Cerebellar cortex (tissue), 1 donor: ENCODE measurements at places on chromosomes 2 and 18.

DNA sequence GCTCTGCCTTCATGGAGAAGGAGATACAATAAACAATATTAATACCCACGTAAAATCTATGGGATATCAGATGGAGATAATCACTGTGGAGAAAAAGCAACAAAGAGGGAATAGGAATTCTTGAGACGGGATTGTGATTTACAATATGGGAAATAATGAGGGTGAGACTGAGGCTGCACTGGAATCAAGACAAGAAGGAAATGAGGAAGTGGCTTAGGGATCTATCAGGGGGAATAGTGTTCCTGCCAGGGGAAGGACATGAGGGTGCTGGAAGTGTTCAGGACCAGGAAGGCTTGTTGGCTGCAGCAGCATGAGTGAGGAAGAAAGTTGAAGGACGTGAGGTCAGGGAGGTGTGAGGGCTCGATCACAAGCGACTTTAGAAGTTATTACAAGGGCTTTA is 182.4 kb downstream of the DYSF start:
- no peak for DNase-seq

DNA sequence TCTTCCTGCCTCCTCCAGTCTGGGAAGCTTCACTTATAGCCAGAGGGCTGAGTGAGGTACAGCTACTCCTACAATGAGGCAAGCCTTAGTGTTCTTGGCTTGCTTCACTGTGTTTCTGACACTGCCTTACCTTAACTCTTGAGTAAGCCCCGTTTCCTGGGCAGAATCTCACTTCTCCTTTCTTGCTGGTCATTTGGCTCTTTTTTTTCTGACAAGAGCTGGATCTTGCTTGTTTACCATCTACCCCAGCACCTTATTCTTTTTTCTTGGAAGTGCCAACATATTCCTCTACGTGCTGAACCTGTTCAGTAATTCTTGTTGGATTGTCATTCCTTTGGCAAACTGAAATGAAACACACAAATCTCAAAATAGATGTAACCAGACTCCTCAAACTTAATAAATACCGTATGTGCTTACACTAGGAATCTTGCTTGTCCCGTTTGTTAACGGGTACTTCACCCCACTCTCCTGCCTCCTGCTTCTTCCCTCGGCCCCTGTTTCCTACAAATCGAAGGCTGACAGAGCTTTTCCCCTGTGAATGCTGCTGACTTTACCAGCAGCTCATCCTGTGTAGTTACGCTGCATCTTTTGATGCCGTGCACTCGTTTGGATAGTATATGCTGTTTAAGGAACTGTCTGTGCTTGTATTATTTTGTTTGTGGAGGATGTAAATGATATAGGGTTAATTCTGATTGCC is 132.2 kb downstream of the FMNL2 start:
- peak; percentile 62 for DNase-seq

GRCh38 chr2:226649871-226650660 is 149.6 kb downstream of the IRS1 start:
- peak; percentile 3 for DNase-seq

- no peak for DNase-seq
Observed at GRCh38 chr2:240247241-240247867, 106.9 kb upstream of the OTOS start.

- DNase-seq = no peak
Observed at GRCh38 chr2:95031726-95032116, 6.2 kb downstream of the MAL start.

DNA sequence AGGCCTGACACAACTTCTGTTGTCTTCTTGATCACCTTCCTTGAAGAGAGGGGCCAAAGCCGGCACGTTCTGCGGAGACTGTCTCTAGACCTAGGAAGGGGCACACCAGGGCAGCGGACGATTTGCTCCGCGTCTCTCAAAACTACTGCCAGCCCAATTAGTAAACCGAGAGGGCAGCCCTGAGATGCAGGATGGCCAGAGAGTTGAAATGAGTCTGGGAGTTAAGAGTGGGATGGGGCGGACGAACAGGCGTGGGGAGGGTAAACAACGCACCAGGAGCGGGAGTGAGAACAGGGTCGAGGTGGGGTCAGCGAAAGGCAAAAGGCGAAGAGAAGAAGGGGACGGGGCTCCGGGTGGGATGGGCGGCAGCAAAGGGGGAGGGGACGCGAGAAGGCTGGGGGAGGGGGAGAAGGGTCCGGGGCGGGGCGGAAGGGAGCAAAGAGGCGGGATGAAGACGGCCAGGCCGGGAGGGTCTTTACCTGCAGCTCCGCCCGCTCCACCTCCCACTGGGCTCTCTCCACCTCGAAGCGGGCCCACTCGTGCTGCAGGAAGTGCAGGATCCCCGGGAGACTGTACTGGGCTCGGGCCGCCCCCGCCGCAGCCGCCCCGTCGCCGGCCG is 476 bp downstream of the STRN start:
- peak; percentile 31 for DNase-seq

- DNase-seq = no peak
Observed at GRCh38 chr2:109270505-109271312, 141.7 kb downstream of the SH3RF3 start.

DNA sequence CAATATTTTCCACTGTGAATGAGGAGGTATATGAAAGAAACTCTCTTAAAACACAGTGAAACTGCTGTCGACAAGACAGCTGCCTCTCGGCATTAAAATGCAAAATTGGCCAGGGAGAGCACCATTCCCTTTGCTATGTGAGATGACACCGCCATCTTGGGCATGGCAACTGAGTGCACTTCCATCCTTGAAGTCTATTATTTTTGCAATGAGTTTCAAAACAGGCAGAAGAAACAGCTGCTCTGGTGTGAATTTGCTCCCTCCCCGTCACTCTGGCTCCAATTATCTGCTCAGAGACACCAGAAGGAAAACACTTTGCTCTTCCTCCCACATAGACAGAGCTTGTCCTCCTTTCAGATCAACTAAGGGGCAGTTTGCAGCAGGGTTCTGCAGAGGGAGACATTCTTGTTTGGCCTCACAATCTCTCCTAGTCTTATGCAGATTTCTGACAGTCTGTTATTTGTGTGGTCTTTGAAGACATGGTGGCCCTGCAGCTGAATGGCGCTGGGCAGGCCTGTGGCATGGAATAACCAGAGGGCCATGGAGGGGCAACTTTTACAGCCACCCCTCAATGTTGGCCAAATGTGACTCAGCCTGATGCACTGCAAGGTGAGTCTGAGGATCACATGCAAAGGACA is 48.6 kb upstream of the SEC11C start:
- DNase-seq = no peak

- DNase-seq = peak; percentile 93
Observed at GRCh38 chr2:239275847-239276831, 124.7 kb downstream of the HDAC4 start.
